ENCODE measurements at places on chromosomes 2 and 18. TPM values are rescaled to one million over a fixed set of nuclear protein-coding genes. Genes with fewer than 3 reads are reported as not detected.

Gene ACTG2
- polyA plus RNA-seq, result 2.3 TPM

Gene CABYR
- 7.4 TPM for polyA plus RNA-seq

Gene PROKR1
- 0.27 TPM for polyA plus RNA-seq

Gene CEP68
- 28.3 TPM for polyA plus RNA-seq

- no peak for DNase-seq
Observed at GRCh38 chr2:102660574-102660973, 41.2 kb downstream of the SLC9A2 start.

DNA sequence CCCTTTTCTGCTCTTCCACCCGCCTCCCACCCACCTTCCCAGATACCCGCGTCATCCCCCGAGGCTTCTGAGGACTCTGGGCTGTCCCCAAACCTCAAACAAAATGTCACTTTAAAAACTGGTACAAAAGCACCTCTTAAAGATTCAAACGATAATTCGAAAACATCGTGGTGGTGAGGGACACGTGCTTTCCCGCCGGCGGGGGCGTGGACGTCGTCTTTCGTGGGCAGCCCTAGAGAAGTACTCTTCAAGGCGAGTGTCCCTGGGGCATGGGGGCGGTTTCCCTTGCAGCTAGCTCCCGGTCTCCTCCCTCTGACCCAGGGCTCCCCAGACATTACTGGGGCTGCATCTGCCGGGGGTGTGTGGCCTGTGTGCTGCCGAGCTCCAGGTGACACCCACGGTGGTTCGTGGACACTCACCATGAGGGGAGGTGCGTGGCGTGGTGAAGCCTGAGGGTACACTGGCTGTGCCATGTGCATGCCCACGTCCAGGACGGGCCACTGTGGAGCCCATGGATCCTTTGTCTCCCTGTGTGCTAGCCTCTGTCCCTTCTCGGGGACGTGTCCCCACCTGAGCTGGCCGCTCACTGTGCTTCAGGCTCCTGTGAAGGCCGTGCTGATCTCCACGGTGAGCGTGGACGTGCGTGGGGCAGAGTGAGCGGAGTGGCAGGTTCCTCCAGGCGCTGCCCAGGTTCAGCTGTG is 117.8 kb downstream of the NFATC1 start:
- DNase-seq, result no peak

DNA sequence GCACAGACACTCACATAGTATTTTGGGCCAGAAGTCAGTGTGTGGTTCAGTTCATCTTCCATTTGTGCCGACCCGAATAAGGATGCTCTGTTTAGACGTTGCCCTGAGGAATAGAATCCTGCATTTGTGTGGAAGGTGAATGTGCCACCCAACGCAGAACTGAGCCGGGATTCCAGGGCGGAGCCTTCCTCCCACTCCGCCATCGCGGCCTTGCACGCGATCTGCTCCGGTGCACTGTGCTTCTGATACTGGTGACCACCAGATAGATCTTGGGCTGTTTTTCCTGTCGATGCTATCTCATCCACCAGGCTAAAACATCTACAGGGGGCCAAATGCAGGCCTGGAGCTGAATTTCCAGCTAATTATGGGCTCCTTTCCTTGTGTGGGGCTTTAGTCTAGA is 29.6 kb upstream of the SNTG2 start:
- no peak for DNase-seq

Gene TMEM163
- 2.4 TPM for polyA plus RNA-seq

DNA sequence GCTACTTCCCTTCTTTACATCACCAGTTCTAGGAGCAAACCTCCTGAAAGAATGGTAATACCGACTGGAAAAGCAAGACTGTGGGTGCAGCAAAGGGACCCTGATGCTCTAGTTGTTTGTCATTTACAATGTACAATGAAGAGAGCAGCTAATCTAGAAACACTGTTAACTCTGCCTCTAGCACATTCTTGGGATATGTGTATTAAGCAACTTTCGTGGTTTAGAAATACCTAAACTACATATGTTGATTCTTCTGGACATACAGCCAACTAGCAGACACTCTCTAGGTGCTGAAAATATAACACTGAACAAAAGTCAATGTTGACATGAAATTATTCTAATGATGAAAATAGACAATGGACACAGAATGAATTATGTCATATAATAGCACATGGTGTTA is 440.3 kb upstream of the MC4R start:
- DNase-seq, result no peak

Gene RESP18
- not detected for polyA plus RNA-seq

Gene DSG3
- polyA plus RNA-seq, result not detected

GRCh38 chr2:202494300-202495229 is 118.4 kb downstream of the BMPR2 start:
- peak; percentile 20 for DNase-seq

- no peak for DNase-seq
Observed at GRCh38 chr2:173657996-173658717, 303.5 kb downstream of the CDCA7 start.

DNA sequence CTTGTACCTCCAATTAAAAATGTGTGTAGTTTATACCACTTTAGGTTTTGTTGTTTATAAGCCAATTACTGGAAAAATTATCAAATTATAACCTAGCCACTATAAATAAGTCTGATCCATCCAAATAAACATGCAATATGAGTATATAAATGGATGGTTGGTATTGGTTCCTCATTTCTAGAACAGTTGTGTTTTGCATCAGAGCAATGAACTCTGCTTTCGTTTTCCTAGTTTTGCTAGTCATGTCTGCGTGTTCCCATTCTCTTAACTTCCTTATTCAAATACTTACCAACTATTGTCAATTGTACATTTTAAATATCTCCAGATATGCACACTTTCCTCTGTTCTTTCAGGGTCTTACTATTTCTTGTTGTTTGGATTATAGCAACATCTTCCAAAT is 641.7 kb downstream of the NR4A2 start:
- DNase-seq, result no peak

Gene NFATC1
- polyA plus RNA-seq, result 8.2 TPM

Gene NPPC
- polyA plus RNA-seq, result 1.5 TPM

All from left renal pelvis (tissue), 4 donors.